ENCODE measurements at places on chromosomes 7 and 10.

GRCh38 chr10:102113956-102114857, 6.0 kb downstream of the LDB1 start:
- no peak for DNase-seq

- no peak for DNase-seq
These were observed 724 bp downstream of the CAPZA2 start for GRCh38 chr7:116862951-116863670.

DNA sequence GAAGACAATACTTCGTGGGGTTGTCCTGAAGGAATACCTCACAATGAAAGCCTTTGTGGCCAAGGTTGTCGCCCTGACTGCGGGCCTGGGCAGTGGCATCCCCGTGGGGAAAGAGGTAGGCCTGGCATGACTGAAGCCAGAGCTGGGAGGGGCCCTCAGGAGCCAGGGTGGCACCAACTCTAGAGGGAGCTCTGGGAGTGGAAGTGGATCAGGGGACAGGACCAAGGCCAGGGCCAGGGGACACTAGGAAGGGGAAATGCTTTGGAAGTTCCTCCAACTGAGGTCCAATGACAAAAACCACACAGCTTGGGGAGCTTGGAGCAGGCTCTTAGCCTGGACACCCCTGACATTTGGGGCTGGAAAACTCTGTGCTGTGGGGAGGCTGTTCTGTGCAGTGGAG, 5.8 kb downstream of the CLCN1 start:
- no peak for DNase-seq

- no peak for DNase-seq
These were observed 9.8 kb upstream of the SP8 start for GRCh38 chr7:20796500-20796899.

DNA sequence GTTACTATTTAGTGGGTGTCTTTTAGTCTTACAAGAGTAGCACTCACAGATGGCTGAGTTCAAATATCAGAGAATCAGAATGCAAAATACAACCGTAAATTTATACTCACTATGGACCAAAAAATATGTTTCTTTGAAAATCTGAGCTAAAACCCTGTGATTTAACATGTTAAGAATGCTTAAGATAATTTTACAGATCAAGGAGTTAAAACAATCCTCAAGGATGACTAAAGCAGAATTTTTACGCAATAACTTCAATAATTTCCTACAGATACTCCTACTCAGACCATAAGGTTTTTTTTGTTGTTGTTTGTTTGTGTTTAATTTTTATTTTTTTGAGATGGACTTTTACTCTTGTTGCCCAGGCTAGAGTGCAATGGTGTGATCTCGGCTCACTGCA, 47.9 kb upstream of the CCDC6 start:
- DNase-seq = no peak

DNA sequence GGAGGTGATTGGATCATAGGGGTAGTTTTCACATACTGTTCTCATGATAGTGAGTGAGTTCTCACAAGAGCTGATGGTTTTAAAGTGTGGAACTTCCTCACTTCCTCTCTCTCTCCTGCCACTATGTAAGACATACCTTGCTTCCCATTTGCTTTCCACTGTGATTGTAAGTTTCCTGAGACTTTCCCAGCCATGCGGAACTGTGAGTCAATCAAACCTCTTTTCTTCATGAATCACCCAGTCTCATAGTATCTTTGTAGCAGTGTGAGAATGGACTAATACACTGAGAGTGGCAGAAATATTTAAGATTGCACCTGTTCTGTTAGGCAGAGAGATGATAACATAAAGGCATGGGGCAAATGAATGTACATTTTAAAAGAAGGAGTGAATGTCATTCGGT, 507.8 kb downstream of the SORCS3 start:
- no peak for DNase-seq

- DNase-seq = no peak
These were observed 101.2 kb downstream of the CRPPA start for GRCh38 chr7:16320099-16320660.

- no peak for DNase-seq
These were observed 4.1 kb downstream of the SH3PXD2A start for GRCh38 chr10:103851261-103851660.

DNA sequence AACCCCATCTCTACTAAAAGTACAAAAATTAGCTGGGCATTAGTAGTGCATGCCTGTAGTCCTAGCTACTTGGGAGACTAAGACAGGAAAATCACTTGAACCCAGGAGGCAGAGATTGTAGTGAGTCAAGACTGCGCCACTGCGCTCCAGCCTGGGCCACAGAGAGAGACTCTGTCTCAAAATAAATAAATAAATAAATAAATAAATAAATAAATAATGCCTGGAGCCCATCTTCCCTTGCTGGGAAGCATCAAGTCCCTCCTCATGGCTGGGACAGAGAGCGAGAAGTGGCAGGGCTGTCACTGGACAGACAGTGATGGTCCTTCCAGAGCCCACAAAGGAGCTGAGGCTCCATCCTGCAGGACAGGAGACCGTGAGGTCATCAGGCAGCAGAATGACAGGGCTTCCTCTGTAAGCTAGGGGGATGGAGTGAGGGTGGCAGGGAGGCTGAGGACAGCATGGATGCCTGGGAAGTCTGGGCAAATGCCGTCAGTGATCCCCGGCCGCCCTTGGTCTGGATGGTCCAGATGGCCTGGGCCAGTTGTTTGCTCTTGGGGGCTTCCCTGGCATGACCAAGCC, 36.4 kb upstream of the ELN start:
- no peak for DNase-seq

DNA sequence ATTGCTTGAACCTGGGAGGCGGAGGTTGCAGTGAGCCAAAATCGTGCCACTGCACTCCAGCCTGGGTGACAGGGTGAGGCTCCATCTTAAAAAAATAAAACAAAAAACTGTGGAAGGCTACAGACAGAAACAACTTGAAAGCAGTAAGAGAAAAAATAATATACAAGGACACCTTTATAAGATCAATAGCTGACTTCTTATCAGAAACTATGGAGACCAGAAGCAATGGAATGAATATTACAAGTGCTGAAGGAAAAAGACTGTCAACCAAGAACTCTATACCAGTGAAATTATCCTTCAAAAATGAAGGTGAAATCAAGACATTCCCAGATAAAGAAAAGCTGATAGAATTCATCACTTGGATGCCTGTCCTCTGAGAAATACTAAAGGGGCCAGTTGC, 49.0 kb downstream of the RBAK start:
- no peak for DNase-seq

- no peak for DNase-seq
These were observed 357.4 kb downstream of the PPP1R3A start for GRCh38 chr7:113561446-113561845.

- DNase-seq = no peak
These were observed 116.4 kb upstream of the HGF start for GRCh38 chr7:81886211-81886764.

GRCh38 chr7:135938563-135938962, 38.6 kb downstream of the MTPN start:
- no peak for DNase-seq

- no peak for DNase-seq
These were observed 26.3 kb downstream of the FIGNL1 start for GRCh38 chr7:50423860-50424259.

DNA sequence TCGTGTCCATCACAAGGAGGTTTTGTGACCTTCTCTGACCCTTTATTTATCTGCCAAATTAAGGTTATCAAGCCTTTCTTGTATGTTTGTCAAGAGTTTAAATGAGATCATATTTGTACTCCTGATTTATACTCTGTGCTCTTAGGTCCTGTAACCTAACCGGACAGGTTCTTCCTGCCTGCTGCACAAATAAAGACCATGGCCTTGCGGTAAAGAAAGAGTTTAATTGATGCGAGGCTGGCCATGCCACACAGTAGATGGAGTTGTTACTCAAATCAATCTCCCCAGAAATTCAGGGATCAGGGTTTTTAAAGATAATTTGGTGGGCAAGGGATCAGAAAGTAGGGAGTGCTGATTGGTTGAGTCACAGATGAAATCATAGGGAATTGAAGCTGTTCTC, 79.5 kb upstream of the LRGUK start:
- no peak for DNase-seq

DNA sequence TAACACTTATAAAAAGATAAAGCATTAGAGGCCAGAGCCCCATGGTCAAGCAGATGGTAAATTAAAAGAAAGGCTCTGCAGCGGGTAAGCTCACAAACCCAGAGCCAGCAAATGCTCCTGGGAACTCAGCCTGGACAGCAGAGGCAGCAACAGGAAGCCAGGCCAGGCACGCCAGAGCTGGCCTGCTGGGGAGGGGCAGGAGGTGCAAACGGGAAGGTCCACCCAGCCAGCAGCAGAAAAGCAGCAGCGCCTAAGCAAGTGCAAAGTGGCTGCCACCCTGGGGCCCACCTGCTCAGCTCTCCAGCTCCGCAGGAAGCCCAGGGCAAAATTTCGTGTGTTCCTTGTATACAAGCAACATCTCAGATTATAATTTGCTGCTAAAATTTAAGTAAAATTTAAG, 82.7 kb upstream of the GPR22 start:
- DNase-seq = peak; percentile 88

DNA sequence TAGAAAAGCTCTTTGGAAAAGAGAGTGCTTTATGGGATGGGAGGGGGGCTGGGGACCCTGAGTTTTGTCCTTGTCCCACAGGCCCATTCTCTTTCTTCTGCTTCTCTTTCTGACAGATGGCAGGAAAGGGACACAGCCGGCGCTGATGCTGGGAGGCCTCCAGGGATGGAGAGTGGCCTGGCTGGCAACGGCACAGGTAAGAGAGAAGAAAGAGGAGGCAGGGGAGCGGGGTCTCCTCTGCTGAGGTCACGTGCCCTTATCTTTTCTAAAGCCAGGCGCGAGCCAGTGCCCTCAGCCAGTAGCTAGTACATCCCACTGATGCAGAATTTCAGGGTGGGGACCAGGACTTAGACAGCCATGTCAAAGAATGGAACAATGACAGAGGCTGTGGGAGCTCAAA, 9.2 kb downstream of the ZNF775 start:
- DNase-seq = no peak

DNA sequence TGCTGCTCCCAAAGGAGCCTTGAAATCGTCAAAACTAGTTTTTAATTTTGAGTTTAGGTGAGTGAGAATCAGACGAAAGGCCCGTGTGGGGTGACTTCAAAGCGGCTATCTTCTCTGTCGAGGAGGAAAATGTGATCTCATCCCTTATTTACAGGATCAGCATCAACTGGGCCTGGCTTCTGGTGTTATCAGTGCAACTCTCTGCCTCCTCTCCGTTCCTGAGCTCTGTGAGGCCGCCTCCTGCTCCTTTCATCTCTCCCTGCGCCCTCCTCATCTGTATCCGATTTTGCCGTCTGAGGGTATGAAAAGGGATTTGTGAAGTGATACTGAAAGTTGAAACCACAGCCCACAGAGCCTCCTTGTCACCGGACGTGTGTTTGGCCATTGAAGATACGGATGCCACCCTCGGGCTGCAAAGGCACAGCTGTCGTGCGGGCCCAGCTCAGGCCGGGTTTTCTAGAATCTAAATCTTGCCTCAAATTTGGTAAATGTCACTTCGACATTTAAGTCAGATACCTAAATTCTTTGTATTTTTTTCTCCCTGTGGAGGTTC, 408.7 kb upstream of the ADARB2 start:
- DNase-seq = no peak

- no peak for DNase-seq
These were observed 59.7 kb downstream of the CAMK2B start for GRCh38 chr7:44265728-44266127.

DNA sequence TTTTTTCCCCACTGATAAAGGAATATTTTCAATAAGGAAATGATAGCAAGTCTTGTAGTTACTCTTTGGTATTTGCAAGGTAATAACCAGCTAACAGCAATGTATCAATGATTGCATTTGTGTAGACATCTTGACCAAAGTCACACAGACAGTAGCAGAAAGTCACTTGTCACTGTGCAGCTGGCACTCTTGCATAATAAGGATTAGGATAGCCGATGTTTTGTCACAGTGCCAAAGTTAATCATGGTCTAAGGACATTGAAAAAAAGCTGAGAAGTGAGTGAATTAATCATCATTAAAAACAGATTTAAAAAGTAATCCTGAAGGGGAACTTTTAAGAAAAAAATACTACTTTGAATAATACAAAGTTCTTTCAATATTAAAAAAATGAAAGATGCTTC, 834.3 kb upstream of the C7orf33 start:
- DNase-seq = no peak

DNA sequence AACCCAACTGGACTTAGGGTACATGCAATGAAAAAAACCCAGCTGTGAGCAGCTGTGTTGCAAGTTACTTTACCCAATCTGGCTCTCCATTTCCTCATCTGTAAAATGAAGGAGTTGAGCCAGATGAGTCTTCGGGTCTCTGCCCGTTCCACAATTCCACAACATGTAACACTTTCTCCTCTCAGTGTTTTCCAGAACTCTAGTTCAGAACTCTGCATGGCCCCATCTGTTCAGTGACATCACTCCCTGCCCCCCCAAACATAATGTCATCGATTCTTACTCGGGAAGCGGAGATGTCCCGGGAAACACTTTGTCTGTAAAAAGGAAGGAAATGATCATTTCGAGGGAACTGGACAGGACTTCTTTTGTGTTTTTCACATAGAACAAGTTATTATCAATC, 2.5 kb downstream of the SH3PXD2A start:
- DNase-seq = no peak

DNA sequence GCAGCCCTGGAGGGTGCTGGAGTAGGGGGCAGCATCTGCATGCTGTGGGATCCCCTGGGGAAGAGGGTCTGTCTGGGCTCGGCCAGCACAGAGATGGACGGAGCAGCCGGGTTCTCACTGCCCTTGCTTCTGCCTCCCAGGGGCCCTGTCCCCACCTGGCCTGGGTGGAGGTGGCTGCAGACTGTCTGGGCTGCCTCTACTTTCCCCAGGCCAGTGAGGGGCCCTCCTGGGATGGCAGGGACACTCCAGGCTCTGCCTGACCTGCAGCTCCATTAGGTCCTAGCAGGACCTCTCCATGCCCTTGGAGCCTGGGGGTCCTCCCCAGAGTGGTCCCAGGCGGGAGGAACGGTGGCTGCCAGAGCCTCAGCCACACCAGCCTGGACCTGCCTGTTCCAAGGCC, 63.7 kb downstream of the PWWP2B start:
- DNase-seq = peak; percentile 82

GRCh38 chr7:144534655-144535395, 131.3 kb upstream of the NOBOX start:
- DNase-seq = no peak

- DNase-seq = no peak
These were observed 15.1 kb downstream of the PSAP start for GRCh38 chr10:71835671-71836595.

DNA sequence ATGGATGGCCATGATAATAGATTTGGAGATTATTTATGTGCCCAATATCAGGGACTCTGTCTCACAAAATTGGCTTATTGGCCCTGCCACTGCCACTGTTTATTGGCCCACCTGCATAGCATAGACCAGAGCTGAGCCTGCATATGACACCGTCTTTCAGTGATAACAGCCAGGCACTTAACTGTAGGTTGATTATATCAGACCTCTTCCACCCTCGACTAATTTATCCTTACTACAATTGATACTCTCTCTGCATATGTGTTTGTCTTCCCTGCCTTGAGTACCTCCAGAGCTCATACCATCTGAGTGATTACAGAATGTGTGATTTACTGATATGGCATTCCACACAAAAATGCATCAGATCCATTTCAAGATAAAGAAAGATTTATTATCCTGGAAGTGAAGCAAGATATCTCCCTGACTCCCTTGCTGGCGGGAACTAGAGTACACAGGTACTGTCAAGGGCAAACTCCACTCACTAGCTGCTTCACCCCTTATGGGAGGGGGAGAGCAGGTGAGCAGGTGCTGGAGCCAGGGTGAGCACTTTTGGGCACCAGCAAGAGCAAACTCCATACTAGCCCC, 13.1 kb upstream of the SAMD9L start:
- no peak for DNase-seq

All from chondrocyte (in vitro differentiated cells).